Fibroblast of lung (primary cell): ENCODE measurements at places on chromosomes 13 and 19.

- H3K27me3 ChIP-seq, result no peaks in the 10 kb centered on the region
- H3K36me3 ChIP-seq, result peaks cover 10% of the 10 kb centered on the region
- H3K4me1 ChIP-seq, result peaks cover 11% of the 10 kb centered on the region
- no peak for DNase-seq
- H3K4me3 ChIP-seq, result no peak overlapping the region
These were observed 100.8 kb downstream of the STK24 start for GRCh38 chr13:98476106-98476505.

- no peaks in the 10 kb centered on the region for H3K27me3 ChIP-seq
- no peak overlapping the region for H3K4me3 ChIP-seq
- no peak overlapping the region for H3K27ac ChIP-seq
- H3K4me1 ChIP-seq, result no peaks in the 10 kb centered on the region
- DNase-seq, result peak; percentile 53
- no peaks in the 10 kb centered on the region for H3K36me3 ChIP-seq
These were observed 12.5 kb upstream of the CYP2A6 start for GRCh38 chr19:40862785-40863184.

DNA sequence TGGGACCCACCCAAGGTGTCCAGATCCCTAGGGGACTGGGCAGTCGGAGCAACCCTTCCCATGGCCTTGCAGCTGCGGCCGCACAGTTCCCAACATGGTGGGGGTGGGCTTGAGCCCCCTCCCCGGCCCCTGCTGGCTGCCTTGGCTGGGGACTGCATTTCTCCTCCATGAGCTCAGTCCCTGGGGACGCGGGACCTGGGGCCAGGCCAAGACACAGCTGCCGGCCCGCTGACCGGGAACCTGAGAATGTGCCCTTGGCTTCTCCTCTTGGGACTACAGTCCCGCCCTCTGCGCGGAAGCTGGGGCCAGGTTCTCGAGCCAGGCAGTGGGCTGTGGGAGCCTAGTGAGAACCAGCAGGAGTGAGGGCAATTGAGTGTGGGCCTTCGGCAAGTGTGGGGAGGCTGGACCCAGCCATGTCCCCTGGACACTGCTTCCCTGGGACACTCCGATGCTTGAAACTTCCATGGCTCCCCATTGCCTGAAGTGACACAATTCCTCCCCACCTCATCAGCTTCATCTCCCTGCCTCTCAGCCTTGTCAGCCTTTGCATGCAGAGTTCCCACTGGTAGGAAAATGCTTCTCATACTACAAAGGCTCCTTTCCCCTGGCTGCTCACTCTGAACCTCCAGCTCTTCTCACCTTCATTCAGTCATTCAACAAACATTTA is 13.1 kb upstream of the NOTCH3 start:
- H3K27ac ChIP-seq, result no peak overlapping the region
- H3K4me1 ChIP-seq, result peaks cover 6% of the 10 kb centered on the region
- peak; percentile 38 for DNase-seq
- no peak overlapping the region for H3K4me3 ChIP-seq

DNA sequence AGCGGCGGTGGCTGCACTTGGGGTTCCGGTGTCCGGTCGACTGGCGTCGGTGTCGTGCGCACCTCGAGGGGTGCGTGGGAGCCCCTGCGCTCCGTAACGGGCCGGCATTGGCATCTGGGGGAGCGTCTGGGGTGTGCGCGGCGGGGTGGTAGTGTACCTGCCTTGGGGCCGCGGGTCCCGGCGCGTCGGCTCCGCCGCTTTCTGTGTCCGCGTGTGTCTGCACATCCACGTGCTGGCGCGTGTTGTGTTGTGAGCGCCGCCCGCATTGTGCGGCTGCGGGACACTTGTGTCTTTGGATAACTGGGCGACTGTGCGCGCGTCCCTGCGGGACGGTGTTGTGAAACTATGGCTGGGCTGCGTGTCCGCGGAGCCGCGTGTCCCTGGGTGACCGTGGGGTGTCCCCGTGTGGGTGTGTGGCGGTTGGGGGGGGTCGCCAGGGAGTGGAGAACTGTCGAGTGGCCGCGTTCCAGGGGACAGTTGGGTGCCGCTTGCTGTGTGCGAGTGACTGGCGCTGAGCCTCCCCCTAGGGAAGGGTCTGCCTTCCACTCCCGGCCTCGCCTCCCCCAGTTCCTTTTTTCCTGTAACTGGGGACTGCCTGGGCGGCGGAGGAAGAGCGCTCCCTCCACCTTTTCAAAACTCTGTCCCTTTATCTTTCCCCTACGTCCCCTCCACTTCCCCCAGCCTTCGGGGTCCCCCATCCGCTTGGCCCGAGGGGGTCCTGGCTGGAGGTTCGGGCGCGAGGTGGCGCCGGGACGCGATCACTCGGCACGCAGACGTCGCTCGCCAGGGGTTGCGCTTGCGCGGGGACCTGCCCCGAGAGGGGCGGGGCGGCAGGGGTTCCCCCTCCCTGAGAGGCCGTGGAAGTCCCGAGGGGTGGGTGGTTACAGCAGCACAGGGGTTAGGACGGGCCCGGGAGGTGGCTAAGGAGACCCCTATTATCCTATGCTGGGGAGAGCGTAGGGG is 5.7 kb upstream of the NFIC start:
- H3K4me3 ChIP-seq, result peak overlapping the region; percentile 76
- DNase-seq, result peak; percentile 51
- peaks cover 22% of the 10 kb centered on the region for H3K4me1 ChIP-seq
- peak overlapping the region; percentile 34 for H3K27ac ChIP-seq
- H3K27me3 ChIP-seq, result no peaks in the 10 kb centered on the region
- no peaks in the 10 kb centered on the region for H3K36me3 ChIP-seq

DNA sequence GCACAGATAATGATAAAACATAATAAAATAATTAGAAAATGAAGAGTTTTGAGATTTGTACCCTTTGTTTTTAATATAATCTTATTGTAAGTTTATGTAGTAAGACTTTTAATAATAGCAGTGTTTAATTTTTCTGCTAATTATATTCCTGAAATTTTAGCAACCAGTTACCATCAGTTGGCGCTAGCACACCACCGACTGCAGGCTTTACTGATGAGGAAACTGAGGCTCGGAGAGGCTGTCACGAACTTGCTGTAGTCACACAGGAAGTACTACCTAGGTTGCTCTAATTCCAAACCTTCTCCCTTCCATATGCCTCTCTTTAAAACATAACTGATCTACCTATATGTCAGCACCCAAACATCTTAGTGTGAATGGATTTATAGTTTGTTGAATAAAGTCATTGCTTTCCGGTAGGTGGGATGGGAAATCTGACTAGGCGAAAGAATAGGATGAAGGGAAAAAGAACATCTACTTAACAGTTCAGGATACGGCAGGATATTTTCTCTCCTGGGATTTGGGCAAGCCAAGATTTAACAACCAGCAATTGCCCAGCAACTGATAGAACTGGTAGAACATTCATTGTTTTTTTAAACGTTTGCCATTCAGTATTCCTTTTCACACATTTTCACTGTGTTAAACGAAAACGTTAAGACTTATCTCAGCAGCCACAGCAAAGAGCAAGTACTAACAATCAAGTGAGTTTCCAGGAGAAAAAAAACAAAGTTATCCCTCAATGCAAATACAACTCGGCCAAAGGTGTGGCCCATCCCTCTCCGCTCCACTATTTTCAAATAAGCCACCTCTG is 822 bp upstream of the RFXAP start:
- no peaks in the 10 kb centered on the region for H3K27me3 ChIP-seq
- H3K4me1 ChIP-seq, result peaks cover 3% of the 10 kb centered on the region
- peak overlapping the region; percentile 77 for H3K4me3 ChIP-seq
- no peaks in the 10 kb centered on the region for H3K36me3 ChIP-seq

- H3K4me3 ChIP-seq, result no peak overlapping the region
- peaks cover 8% of the 10 kb centered on the region for H3K27me3 ChIP-seq
- no peaks in the 10 kb centered on the region for H3K4me1 ChIP-seq
- no peak for DNase-seq
- no peaks in the 10 kb centered on the region for H3K36me3 ChIP-seq
These were observed 51.5 kb upstream of the GTF3A start for GRCh38 chr13:27372896-27373295.

DNA sequence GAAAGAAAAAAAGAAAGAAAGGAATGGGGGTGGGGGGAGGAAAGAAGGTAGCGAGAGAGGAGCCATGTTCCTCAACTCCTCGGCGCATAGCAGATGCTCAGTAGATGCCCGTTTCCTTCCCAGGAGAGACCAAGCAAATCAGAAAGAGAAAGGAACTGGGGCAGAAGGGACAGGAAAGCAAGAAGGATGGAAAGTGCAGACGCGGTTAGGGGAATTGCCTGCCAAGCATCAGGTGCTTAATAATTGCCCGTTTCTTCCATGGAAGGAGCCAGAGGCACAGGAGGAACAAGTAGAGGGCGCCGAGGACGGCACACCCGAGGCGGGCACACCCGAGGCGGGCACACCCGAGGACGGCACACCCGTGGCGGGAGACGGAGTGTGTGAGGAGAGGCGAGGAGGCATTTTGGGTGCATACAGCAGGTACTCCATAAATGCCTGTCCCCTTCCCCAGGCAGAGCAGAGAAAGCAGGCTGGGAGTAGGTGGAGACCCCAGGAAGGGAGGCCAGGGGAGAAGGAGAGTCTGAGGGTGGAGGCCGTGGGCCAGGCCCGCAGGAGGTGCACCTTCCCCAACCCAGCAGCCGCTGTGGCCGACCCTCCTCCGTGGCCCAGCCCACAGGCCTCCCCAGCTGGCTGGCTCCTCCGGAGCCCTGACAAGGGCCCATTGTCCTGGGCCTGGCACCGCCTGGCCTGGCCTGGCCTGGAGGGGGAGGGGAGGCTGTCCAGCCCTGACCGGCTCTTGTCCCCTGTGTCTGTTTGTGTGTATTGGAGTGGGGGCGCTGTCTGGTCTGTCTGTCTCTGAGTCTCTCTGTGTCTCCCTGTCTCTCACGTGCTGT is 14.6 kb downstream of the JOSD2 start:
- H3K36me3 ChIP-seq, result no peaks in the 10 kb centered on the region
- DNase-seq, result no peak
- no peak overlapping the region for H3K27ac ChIP-seq
- H3K27me3 ChIP-seq, result peaks cover 18% of the 10 kb centered on the region
- no peaks in the 10 kb centered on the region for H3K4me1 ChIP-seq
- no peak overlapping the region for H3K4me3 ChIP-seq

DNA sequence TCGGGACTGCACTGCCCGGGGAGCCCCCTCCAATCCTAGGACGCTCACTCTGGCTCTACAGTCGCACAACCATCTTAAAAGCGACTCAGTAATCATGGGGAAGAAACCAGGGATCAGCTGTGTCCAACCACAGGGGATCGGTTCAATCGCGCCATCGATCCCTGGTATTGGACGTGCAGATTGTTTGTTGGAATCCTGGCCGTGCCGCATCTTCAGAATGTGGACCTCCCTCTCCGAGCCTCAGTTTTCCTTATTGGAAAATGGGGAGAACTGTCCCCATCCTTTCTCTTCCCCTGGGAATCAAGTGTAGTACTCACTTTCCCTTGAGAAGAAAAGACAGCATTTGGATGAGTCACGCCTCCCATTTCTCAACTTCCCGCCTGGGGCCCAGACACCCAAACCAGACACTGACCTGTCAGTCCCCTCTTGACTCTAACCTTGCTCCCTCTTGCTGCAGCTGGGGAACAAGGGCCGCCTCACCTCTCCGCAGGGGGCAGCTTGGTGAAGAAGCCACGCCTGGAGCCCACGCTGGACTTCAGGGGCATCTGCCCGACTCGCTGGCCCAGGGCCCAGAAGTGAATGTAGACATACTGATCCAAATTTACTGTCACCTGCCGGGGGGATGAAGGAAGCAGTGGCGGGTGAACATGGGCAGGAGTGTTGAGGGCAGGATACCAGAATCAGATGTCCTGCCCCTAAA is 17.6 kb downstream of the EMP3 start:
- H3K4me3 ChIP-seq, result no peak overlapping the region
- H3K27me3 ChIP-seq, result no peaks in the 10 kb centered on the region
- H3K4me1 ChIP-seq, result no peaks in the 10 kb centered on the region
- no peak overlapping the region for H3K27ac ChIP-seq
- H3K36me3 ChIP-seq, result no peaks in the 10 kb centered on the region

DNA sequence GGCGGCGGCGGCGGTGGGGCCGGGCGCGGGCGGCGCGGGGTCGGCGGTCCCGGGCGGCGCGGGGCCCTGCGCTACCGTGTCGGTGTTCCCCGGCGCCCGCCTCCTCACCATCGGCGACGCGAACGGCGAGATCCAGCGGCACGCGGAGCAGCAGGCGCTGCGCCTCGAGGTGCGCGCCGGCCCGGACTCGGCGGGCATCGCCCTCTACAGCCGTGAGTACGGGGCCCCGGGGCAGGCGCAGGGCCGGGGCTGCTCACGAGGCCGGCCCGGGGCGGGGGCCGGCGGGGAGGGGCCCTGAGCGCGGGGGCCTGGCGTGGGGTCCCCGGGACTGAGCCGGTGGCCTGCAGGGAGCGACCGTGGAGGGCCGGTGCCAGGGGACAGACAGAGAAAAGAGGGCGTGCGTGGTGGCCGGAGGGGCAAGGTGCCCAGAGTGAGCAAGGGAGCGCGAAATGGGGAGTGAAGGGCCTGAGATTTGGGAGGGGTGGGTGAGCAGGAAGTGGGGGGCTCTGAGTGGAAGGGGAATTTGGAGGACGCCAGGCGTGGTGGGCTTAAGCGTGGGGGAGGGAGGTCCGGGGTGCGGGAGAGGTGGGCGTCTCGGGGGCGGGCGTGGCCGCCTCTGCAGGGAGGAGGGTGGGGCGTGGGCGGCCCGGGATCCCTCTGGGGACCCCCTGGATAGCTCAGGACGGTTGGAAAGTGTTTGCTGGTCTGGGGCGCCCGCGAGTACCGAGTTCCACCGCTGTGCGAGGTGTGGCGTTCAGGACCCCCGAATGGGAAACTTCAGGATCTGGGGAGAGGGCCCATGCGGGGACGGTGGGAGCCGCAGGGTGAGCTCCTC is 575 bp downstream of the CARM1 start:
- peaks cover 5% of the 10 kb centered on the region for H3K4me1 ChIP-seq
- H3K27me3 ChIP-seq, result no peaks in the 10 kb centered on the region
- no peaks in the 10 kb centered on the region for H3K36me3 ChIP-seq
- DNase-seq, result no peak
- H3K4me3 ChIP-seq, result peak overlapping the region; percentile 72
- H3K27ac ChIP-seq, result peak overlapping the region; percentile 57

GRCh38 chr19:49690656-49691242 is at the start of gene CPT1C:
Gene CPT1C, plus strand, starts transcription at chr19:49691116. Its CDS starts 1,137 bp downstream, at chr19:49692253.
- peak within 1 kb of the TSS; percentile 64 for H3K4me3 ChIP-seq
- H3K4me1 ChIP-seq, result peaks cover 5% of the 10 kb centered on the region
- H3K27me3 ChIP-seq, result no peaks in the 10 kb centered on the region
- H3K27ac ChIP-seq, result peak within 1 kb of the TSS; percentile 61
- peaks cover 10% of the 10 kb centered on the region for H3K36me3 ChIP-seq

DNA sequence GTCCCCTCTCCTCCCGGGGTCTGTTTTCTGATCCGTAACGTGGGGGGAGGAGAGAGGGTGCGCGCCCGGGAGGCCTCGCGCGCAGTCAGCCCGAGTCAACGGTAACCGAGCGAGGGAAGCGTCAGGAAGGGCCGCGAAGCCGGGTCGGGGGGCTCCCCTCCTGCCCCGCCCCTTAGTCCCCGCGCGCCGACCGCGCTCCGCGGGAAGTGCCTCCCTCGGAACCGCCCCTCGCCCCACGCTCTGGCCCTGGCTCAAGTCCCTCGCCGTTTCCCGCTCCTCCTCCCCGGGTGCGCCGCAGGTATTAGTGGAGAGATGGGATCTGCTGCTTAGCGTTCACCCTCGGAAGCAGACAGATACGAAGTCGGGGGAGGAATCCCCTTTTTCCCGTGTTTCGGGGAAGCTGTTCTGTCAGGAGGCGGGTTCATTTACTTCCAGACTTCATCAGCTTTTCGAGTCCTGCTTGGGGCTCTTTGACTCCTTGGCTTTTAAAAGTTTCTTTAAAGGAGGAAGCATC is 770 bp downstream of the HNRNPM start:
- H3K4me1 ChIP-seq, result peaks cover 7% of the 10 kb centered on the region
- peak overlapping the region; percentile 94 for H3K27ac ChIP-seq
- no peak for DNase-seq
- no peaks in the 10 kb centered on the region for H3K36me3 ChIP-seq
- peak overlapping the region; percentile 73 for H3K4me3 ChIP-seq

GRCh38 chr13:99875391-99875790 is 96.2 kb downstream of the ZIC5 start:
- no peaks in the 10 kb centered on the region for H3K4me1 ChIP-seq
- H3K4me3 ChIP-seq, result no peak overlapping the region
- no peak for DNase-seq
- peaks cover 2% of the 10 kb centered on the region for H3K27me3 ChIP-seq
- H3K27ac ChIP-seq, result no peak overlapping the region
